ENCODE measurements at places on chromosomes 11 and 22.
A peak's percentile ranks its signal among the peaks of the same experiment; 100 is the strongest.

DNA sequence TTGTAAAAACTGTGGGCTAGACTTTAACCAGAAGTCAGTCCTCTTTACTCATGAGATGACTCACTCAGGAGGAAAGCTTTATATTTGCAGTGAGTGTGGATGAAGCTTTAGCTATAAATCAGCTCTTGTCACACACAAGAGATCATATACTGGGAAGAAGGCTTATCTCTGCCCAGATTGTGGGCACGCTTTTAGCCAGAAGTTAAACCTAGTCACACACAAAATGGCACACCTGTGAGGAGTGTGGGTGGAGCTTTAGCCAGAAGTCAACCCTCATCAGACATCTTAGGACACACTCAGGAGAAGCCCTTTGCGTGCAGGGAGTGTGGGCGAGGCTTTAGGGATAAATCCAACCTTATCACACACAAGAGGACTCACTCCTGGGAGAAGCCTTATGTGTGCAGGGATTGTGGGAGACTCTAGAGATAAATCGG is 706.9 kb upstream of the LUZP2 start:
- no peak for DNase-seq

DNA sequence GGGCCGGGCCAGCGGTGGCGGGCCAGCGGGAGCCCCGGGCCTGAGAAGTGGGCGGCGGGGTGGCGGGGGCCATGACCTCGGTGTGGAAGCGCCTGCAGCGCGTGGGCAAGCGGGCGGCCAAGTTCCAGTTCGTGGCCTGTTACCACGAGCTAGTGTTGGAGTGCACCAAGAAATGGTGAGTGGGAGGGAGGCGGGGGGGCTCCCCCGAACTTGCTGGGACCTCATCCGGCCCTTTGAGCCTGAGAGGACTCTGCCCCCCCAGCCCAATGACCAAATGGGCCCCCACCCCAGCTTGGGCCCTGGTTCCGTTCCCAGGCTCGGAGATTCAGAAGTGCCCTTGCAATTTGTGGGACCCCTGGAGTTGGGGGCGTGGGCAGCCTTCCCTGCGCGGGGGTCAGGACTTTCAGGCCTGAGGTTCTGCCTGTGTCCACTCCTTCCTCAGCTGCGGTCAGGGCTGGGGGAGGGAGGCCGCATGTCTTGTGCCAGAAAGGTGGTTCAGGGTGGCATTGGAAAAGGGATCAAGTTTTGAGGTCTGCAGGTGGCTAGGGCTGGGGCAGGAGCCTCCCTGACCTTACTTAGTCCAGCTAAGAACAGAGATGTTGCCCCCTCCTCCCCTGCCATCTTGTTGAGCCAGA is 496 bp downstream of the EHBP1L1 start:
- DNase-seq = no peak

DNA sequence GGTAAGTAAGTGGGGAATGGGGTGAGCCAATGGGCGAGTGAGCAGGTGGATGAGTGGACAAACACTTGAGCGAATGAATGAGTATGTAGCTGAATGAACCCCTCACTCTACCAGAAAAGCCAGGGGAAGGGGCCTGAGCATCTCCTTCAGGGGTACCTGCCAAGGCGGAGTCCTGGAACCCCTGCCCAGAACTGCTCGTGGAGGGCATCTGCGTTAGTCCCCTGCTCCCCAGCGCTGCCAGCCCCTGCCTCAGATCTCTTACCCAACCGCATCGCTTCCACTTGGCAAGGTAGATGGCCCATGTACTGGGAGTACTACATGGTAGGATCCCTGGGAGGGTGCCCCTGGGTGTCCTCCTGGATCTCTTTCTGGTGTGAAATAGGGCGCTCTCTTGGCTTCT is 7.4 kb upstream of the ANO1 start:
- DNase-seq = no peak

DNA sequence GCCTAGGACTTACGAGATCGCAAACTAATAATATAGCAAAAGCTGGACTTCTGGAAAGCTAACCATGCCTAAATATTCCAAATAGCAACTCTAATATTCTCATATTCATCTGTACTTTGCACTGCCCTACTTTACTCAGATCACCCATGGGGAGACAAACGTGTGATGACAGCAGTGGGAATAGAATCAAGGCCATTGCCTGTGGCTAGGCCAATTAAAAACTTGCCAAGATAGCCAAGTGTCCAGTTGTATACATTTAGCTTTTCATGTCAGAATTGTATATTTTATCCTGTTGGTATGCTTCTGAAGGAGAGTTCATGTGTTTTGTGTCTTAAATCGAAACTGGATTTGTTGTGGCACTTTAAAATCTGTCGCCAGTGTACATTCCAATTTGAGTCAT is 1.2 kb upstream of the CEP126 start:
- no peak for DNase-seq

- no peak for DNase-seq
Measured at GRCh38 chr11:15901054-15901453, 455.3 kb downstream of the SOX6 start.

- DNase-seq = no peak
Measured at GRCh38 chr11:62930157-62930556, 9.0 kb upstream of the CHRM1 start.

GRCh38 chr11:3894128-3894731 is 38.8 kb downstream of the STIM1 start:
- no peak for DNase-seq

DNA sequence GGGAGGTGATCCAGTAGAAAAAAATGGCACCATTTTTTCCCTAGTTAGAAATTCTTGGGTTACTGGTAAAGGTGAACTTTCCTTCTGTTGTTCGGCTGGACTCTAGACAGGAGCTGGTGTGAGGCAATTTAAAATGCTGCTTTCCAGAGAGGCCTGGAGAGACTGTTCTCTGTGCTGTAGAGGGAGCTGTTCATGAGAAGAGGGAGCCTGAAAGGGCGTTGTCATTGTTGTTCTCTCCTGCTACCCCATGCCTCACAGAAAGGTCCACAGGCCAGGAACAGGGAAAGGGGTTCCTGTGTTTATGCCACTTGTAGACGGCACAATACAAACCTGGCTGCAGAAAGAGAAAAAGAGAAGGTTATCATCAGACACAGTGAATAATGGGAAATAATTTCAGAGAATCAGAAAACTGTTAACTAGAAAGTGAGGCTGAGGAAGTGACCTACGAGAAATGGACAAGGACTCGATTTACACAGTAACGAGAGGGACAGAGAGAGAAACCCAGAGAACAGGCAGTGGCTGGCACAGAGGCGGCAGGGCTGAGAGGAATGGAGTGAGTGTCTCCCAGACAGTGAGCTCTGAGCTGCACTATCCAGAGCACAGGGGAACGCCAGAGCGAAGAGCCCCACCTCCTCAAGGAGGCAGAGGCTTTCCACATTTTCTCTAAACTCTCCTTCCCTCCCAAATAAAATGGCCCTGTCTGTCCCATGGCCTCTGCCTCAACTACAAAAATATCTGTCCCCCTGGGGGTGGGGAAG is 109.2 kb downstream of the RRM1 start:
- DNase-seq = no peak

DNA sequence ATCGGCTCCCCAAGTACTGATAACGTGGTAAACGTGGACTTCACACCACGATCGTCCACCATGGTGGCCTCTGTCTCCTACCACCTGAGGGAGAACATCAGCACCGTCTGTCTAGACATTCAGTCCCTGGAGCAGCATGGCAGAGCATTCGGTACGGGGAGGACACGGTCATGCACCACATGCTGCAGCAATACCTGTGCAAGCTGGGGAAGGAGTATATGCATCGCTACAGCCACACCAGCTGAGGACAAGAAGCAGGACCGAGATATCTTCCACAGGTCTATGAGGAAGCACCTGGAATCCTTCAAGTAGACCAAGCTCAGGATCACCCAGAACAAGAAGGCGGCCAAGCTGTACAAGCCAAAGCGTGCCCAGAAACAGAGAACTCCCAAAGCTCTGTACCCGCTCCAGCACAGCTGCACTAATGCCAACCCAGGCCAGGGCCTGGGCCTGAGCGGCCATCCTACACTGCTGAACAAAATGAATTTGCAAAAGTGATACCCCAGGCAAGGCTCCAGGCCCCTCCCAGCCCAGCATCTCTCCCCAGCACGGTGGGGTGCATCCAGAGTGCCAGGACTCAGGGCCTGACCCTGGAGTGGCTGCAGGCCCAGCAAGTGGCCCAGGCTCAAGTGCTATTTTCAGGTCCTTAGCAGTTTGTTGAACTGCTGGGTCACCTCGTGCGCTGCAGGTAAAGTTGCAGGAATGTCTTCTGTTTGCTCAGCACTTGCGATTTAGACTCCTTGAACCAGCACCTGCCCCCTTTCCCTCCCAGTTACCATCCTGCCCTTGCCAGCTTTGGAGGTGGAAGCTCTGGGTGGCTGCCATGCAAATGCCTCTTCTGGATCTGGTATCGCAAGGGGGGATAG is 119.3 kb upstream of the SERPIND1 start:
- DNase-seq = no peak

- DNase-seq = no peak
Measured at GRCh38 chr11:47276923-47277322, 7.0 kb downstream of the MADD start.

- DNase-seq = peak; percentile 80
Measured at GRCh38 chr11:86041975-86042378, 26.9 kb downstream of the PICALM start.

GRCh38 chr22:47632701-47633100 is 870.3 kb downstream of the TBC1D22A start:
- DNase-seq = no peak

DNA sequence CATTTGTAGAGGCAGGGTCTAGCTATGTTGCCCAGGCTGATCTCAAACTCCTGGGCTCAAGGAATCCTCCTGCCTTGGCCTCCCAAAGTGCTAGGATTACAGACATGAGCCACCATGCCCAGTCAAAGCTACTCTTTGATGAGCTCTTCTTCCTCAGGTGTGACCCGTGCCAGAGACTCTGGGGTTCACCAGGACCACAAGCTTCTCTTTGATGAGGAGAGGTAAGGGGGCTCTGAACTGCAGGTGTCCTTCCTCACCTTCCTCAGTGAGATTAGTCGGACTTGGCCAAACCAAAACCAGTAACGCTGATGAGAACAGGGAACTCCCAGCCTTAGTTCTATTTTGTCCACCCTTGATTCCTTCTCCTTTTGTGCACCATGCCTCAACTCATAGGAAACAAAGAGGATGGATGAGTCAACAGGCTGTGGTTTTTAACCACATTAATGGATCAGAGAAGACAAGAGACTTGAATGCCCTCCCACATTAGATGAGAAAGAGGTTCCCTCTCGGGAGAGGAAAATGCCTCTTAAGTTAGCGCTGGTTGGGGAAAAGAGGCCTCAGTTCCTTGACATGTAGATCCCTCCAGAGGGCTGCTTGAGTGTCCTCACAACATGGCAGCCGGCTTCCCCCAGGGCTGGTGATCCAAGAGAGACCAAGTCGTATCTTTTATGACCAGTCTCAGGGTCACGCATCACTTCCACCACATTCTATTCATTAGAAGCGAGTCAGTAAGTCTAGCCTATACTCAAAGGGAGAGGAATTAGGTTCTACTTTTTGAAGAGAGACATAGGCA is 25.7 kb upstream of the CTR9 start:
- no peak for DNase-seq

DNA sequence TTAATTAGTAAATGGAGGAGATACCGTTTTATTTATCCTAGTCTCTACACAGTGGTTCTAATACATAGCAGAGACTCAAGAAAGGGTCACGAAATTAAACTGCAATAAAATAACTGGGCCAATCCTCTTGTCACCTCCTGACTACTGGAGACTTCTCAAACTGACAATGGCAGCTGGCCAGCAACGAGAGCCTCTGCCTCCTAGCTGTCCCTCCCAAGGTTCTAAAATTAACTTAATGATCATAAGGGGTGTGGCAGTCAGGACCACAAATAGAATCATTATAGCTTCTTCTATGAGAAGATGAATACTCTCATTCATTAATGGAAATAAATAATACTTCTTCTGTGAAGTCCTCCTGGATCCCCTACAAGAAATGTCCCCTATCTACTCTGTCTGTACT is 63.8 kb upstream of the APOA1 start:
- DNase-seq = no peak

DNA sequence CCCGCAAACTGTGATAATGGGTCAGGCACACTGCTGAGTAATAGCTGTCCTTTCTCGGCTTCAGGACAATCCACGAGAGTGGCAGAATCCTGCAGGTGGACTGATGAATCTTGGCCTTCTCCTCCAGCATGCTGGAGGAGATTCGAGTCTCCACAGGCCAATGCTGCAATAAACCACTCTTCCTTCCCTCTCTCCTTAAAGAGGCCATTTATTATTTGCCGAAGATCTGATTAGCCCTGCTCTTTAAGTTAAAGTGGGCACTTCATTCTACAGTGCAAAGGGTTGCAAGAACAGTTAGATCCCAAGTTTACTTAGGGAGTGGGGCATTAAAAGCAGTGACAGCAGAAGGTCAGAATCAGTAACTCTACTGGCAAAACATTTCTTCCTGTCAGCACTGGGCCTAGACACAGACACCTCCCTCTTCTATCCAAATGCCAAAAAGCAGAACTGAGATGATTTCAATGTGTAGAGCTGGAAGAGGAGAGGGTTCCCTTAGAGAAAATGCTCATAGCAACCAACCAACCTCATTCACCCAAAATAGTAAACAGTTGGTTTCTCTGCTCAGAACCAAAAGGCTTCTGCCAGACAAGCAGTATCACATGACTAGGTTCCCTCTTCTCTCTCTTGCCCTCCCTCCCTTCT is 121.7 kb downstream of the SGSM3 start:
- no peak for DNase-seq

- DNase-seq = no peak
Measured at GRCh38 chr11:96062134-96062533, 138.2 kb upstream of the MTMR2 start.

DNA sequence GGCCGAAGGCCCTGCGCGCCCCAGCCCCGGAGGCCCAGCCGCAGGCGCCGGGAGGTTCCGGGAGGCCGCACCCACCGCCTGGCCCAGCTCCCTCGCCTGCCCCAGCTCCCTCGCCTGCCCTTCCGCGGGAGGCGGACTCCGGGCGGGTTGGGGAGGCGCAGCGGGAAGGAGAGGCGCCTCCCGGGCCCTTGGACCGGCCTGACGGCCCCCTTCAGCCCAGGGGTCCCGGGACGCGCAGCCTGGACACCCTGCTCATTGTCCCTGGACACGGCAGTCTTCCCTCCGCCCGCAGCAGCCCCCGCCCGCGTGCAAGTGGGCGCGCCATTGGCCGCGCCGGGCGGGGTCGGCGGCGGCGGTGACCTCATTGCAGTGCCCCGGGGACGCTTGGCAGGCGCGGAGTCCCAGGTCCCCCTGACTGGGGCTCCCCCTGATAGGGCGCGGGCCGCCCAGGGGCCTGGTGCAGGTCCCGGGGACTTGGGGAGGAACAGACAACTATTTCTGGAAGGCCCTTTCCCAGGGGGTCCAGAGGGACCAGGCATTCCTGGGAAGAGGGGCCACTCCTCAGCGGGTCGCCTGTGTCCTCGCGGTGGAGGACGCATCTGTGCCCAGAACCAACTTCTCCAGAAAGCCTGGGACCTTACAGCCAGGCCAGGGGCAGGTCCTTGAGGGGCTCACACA is 501 bp downstream of the CD151 start:
- DNase-seq = no peak

DNA sequence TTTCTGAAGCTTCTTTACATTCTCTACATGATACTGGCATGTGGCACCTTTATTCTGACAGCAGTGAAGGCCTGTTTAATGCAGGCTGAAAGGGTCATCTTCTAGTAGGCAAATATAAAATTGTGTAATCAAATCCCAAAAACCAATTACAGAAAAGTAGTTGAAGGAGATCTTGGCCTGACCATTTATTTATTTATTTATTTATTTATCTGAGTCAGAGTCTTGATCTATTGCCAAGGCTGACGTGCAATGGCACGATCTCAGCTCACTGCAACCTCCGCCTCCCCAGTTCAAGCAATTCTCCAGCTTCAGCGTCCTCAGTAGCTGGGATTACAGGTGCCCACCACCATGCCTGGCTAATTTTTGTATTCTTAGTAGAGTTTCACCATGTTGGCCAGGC is 22.7 kb upstream of the CECR2 start:
- DNase-seq = no peak

Data from NCI-H526 treated with DMSO at 0.1 percent for 48 hours (cell line).